ENCODE measurements at places on chromosomes 2 and 18.

DNA sequence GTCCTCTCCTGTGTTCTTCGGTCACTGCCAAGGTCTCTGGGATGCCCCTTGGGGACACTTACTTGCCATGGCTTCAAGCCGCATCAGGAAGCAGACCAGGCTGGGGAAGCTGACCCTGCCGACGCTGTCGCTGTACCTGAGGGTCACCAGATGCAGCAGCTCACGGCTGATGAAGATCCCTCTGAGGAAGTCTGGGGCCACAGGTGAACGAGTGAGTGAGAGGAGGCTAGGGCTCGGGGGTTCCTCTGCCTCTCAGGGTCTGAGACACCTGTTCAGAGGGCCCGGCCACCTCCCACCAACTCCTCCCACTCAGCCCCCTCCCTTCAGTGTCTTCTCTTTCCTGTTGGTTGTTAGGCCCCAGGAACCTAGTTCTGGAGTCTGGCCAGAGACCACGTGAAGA, 74.9 kb downstream of the CAPN13 start:
- no peak for DNase-seq

GRCh38 chr18:67508146-67508545, 8.4 kb downstream of the DSEL start:
- DNase-seq = no peak

- no peak for DNase-seq
Observed at GRCh38 chr18:63236406-63236805, 83.2 kb downstream of the BCL2 start.

DNA sequence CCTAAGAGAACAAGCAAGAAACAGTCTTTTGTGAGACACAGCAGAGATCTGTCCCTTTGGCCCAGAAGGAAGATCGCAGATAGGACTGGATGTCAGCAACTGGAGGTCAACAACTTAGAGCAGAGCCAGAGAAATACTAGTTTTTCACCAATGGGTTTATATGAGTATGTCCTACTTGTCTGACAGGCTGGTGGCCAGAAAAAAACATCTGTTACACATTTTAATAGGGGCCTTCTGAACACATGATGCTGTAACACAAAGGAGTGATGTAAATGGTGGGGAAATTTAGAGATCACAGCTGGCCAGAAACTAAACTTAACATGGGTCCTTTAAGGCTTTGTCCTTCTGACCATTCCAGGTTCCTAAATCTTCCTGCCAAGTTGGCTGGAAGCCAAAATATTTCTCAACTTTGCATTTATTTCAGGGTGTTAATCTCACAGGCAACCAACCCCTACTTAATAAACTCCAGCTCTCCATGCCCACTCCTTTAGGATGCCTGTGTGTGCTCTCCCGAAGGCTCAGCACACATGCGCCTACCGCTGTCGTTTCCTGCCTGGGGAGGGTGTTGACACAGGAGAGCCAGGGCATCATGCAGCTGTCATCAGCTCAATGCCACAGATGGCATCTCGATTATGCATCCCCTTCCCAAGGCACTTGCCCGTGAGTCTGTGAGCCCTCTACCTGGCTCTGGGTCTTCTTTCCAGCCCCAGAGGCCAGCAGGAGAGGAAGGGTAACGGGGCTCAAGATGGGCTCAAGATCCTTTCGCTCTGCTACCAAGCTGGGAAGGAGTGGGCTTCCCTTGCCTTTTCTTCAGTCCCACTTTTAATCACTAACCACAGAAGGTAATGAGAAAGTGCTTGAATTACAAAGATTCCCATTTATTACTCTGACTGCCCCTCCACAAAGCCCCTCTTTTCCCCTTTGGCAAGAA, 252.5 kb downstream of the ETAA1 start:
- DNase-seq = peak; percentile 28

DNA sequence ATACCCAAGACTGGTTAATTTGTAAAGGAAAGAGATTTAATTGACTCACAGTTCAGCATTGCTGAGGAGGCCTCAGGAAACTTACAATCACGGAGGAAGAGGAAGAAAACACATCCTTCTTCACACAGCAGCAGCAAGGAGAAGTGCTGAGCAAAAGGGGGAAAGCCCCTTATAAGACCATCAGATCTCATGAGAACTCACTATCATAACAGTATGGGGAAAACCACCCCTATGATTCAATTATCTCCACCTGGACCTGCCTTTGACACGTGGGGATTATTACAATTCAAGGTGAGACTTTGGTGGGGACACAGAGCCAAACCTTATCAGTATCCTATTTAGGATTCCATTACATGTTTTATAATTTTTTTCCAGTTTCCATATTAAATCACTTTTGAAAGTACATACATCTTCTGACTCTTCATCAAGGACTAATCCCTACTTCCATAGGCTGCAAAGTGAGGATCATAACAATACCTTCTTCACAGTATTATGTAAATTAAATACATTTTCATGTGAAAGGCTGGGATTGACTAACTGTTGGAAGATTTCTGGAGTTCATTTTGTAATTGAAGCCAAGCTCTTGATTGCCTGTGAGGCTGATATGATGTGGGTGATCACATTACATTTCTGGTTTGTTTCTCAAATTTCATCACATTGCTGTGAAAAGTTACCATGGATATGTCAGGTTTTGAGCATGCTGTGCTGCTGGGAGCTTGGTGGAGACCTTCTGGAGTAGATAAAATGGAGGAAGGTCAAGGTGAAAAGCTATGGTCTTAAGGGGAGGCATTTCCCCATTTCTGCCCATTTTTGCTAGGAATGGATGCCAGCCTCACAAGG, 31.7 kb upstream of the CERS6 start:
- DNase-seq = no peak

GRCh38 chr2:9838391-9838790, 4.9 kb upstream of the TAF1B start:
- no peak for DNase-seq
